NCI-H460 (cell line): ENCODE measurements at places on chromosomes 13 and 19. TPM values are rescaled to one million over a fixed set of nuclear protein-coding genes. Genes with fewer than 3 reads are reported as not detected.

Gene SIGLECL1
- not detected in 2 replicates for total RNA-seq

Gene TEX26
- total RNA-seq, result not detected in 2 replicates

Gene FXYD1
- not detected in 2 replicates for total RNA-seq

Gene HIPK4
- total RNA-seq, result not detected in 2 replicates
